ENCODE measurements at places on chromosomes 5 and 9.

DNA sequence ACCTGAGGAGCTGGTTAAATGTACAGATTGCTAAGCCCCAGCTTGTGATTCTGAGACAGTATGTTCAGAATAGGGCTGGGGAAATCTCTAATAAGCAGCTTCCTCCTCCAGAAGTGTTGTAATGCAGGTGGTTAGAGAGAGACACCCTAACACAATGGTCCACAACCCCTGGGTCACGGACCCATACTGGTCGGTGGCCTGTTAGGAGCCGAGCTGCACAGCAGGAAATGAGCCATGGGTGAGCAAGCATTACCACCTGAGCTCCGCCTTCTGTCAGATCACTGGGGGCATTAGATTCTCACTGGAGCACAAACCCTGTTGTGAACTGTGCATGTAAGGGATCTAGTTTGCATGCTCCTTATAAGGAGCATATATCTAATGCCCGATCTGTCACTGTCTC, 61.8 kb downstream of the SLC36A1 start:
- DNase-seq = peak; percentile 75

- DNase-seq = peak; percentile 39
Observed at GRCh38 chr5:114305402-114306207, 56.3 kb upstream of the KCNN2 start.

DNA sequence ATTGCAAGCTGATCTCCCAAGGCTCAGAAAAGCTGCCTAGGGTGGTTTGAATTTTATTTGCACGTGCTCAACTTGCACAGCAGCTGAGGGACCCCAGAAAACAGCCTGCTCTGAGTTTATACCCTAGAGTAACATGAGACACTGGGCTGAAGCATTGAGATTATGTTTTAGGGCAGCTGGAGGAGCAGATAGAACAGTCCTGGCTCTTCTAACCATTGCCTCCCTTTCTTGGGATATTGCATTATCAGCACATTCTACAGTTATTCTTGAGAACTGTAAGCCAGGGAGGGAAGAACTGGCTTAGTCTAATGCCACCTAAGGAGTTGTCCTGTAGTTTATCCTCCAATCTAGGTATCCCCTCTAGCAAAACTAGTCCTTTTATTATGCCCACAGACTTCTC, 10.3 kb downstream of the SMC2 start:
- DNase-seq = no peak

GRCh38 chr9:109956717-109957440, 176.9 kb downstream of the PALM2AKAP2 start:
- peak; percentile 98 for DNase-seq

- peak; percentile 49 for DNase-seq
Observed at GRCh38 chr5:178793151-178793550, 62.7 kb upstream of the ZNF354A start.

All from NCI-H69 (cell line).